ENCODE measurements at places on chromosomes 2 and 18.
A peak's percentile ranks its signal among the peaks of the same experiment; 100 is the strongest.

DNA sequence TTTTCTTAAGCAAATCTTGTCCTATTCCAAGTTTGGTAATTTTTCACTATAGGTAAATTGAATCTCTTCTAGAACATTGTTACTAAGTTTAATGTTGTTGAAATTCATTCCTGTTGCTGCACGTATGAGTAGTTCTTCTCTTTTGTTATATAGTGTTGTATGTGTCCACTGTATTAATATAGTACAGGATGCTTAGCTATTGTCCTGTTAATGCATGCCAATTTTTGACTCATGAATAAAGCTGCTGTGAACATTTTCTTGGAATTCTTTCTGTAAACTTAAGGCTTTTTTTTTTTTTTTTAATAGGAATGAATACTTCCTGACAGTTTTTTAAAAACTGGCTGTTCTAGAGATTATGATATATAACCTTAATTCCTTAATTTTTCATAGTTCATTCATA lies 326.9 kb downstream of the SLC4A3 start:
- no peak for DNase-seq

DNA sequence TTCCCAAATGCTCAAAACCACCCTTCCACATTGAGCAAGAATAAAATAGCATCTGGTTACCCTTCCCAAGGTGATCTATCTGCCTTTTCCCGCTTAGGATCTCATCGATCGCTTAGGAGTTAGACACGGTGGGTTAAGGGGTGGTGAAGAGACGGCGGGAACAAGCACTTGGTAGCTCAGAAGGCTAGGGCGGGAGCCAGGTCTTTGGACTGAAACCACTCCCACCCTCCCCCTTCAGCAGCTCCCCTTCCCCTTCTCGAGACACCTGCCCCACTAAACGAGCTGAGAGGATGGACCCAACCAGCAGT lies 513 bp downstream of the THOC1 start:
- no peak for DNase-seq

- peak; percentile 45 for DNase-seq
These were observed 66.9 kb upstream of the RBM44 start for GRCh38 chr2:237731663-237732062.

- DNase-seq: no peak
These were observed 1.3 kb upstream of the ANKRD12 start for GRCh38 chr18:9135081-9135911.

GRCh38 chr2:135072125-135072997 lies 20.3 kb downstream of the RAB3GAP1 start:
- no peak for DNase-seq

DNA sequence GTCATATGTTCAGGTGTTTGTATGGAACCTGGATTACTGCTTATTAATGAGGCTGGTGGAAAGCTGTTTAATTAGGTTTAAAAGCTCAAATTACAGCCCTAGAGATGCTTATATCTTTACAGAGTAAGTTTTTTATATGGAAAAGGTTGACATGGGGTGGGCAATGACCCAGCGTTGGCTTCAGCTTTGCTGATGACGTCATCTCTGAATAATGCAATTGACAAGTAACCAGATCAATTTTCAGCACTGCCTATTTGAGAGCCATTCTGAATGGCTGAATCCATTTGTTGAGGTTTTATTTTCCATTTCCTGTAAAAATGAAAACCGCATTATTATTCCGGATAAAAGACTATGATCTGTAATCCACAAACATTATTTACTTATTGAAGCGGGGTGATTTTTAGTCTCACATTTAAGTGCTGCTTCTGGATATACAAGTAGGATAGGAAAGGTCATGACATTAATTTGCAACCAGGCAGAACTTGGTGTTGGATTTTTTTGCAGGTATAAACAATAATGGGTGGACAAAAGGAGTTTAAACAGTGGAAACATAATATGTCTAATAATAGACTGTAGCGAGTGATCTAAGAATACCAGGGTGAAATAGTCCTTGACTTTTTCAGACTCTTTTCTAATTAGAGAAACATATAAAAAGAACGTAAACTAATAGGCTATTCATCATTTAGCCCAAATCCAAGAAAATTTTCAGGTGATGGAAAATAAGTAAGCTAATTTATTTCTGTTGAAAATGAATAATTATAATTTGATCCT lies 2.7 kb downstream of the PPP1R1C start:
- no peak for DNase-seq

GRCh38 chr2:237485304-237485703 lies 1.7 kb upstream of the MLPH start:
- no peak for DNase-seq

DNA sequence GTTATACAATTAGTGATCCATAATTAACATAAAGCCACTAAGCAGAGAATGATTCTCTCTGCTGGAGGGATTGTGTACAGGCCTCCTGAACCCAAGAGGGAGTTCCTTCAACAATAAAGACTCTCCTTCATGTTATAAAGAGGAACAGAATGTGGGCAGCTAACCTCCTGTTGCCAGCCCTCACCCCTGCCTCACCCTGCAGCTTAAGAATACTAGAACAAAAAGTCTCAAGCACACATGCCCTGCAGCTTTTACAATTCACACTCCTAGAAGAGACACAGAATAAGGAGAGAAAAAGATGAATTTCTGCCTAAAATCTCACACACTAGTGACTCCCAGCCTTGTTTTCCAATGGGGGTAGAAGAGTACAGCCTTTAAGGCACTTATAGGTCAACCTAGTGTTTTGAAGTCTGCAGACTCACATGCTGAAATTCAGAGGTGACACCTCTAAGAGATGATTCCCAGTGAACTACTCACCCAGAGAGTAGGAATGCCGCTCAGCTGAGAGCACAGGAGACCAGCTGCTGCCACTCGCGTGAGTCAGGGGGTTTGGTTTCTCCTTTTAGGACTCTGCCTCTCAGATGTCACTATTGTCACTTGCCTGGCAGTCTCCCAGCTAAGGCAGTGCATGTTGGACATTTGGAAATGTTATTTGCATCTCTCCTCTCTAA lies 32.5 kb upstream of the IL1RL1 start:
- no peak for DNase-seq

GRCh38 chr2:223523551-223524001 lies 78.6 kb downstream of the SCG2 start:
- DNase-seq: no peak

- no peak for DNase-seq
These were observed 95.7 kb downstream of the TPGS2 start for GRCh38 chr18:36733150-36733549.

- DNase-seq: peak; percentile 42
These were observed at the start of gene MTA3 for GRCh38 chr2:42568401-42569115. Gene MTA3, plus strand, starts transcription at chr2:42568632. Its CDS starts 114 bp downstream, at chr2:42568746.

DNA sequence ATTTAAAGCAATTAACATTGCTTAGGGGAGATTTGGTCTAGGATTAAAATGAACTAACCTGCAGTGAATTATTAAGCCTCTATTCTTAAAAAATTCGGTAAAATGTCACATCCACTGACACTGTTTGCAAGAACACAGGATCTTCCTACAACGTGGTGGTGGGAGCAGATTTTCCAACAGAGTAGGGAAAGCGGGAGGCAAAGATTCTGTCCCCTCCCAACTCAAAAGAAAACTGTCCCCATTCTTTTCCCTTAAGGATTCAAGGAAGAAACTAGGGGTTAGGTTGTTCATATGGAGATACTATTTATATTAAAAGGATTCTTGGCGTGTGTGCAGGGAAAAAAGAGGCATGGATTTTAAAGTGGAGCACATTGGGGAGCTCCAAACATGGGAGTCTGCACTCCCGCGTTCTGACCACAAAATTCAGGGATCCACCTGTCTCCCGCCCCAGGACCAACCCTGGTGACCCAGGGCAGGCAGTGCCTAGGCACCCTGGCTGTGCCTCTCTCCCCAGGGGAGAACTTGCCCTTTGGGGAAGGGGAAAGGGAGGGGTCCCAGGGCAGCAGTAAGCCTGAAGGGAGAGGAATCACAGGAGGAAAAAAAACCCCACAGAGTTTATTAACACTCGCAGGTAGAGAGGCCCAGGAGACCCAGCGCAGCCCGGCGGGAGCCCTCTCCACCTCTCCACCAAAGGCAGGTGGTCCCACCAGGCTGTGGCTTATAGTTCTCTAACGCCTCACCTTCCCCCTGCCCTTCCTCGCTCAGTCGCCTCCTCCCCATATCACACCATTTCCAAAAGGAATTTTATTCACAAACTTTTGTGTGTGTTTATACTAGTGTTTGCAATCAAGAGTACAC lies 2.3 kb downstream of the PTGR3 start:
- no peak for DNase-seq

DNA sequence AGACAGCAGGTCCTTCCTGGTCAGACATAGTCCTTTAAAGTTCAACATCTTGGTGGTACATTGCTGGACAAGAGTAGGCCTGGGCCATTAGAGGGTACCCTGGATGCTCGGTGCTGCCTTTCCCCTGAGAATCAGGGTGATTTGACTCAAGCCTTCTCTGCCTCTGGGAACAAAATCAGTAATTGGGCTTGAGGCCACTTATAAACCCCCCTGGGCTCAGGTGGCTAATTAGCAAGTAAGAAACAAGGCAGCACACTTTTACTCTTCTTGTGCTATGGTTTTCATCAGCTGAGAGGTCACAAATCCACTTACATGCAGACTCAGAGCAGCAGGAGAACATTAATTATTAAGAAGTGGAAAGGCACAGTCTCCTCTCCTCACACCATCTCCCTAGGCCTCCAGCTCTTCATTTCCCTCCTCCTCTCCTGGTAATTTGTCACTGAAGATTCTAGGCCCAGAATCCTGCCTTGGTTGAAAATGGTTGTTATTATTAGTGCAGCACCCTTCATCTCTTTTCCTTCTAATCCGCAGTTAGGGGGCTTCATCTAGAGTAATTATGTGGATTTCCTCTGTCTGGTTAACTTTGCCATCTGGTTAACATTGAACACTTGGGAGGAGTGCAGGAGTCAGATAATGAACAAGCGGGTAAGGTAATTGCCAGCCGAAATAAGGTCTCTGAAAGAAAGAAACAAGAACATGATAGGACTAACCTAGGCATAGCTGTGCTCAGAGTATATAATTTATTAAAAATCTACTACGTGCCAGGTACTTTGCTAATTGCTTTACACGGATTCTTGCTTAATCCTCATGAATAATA lies 29.7 kb upstream of the CASP10 start:
- no peak for DNase-seq

- no peak for DNase-seq
These were observed 18.3 kb downstream of the ASXL3 start for GRCh38 chr18:33596178-33596854.

- DNase-seq: no peak
These were observed 39.2 kb downstream of the HK2 start for GRCh38 chr2:74873012-74873665.
